Body of pancreas (tissue), 4 donors: ENCODE measurements at places on chromosomes 7 and 10.

GRCh38 chr10:5282137-5282536, 82.6 kb upstream of the UCN3 start:
- no peak for DNase-seq

DNA sequence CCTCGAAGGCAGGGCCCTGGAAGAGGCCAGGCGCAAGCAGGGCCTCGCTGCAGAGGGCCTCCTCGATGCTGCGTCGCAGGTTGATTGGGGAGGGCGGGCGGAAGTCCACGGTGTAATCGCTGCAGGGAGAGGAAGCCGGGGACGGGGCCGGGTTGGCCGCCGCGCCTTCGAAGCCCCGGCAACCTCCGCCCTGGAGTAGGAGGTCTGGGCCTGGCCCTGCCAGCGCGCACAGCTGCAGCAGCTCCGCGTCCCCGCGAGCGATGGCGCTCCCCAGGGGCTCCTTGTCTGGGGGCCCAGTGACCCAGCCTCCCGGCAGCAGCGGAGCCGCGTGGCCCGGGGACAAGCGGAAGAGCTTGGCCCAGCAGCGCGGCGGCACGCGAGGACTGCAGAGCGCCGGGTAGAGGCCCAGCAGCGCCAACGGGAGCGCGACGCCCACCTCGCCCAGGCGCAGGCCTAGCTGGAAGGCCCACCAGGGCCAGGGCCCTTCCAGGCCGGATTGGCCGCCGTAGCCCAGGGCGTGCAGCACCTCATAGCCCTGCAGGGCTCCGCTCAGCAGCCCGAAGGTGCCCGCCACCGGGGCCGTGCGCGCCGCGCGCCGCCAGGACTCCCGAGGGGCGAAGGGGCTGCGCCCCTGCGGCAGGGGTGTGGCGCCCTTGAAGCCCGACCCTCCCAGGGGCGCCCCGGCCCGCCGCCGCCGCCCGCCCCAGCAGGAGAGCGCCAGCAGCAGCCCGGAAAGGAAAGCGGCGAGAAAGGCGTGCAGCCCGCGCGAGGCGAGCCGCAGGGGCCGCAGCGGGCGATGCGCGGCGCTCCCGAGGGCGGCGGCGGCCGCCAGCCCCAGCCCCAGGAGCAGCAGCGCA, 7.8 kb upstream of the RBM28 start:
- DNase-seq, result no peak

DNA sequence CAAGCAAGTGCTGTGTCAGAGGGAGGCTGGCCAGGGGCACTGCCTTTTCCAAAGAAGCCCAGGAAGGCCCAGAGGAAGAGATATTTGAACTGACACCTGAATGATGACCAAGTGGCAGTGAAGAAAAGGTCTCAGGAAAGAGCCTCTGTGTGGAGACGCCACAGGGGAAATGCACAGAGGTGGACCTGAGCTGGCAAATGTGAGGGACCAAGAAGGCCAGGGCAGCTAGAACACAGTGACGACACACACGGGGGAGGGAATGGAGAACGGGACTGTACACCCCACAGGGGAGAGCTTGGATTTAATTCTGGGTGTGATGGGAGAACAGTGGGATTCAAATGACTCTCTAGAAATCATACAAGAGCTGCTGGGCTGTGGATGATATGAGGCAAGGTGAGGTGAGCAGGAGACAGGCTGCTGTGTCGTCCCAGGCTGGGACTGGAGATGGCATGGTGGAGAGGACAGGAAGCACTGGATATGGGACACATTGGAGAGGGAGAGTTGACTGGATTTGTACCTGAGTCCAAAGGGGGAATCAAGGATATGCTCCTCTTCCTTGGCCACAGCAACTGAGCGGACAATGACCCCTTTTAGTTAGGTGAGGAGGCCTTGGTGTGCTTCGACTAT, 84.2 kb upstream of the DDC start:
- no peak for DNase-seq

- DNase-seq, result no peak
Observed at GRCh38 chr10:130453036-130453720, 317.0 kb downstream of the GLRX3 start.

DNA sequence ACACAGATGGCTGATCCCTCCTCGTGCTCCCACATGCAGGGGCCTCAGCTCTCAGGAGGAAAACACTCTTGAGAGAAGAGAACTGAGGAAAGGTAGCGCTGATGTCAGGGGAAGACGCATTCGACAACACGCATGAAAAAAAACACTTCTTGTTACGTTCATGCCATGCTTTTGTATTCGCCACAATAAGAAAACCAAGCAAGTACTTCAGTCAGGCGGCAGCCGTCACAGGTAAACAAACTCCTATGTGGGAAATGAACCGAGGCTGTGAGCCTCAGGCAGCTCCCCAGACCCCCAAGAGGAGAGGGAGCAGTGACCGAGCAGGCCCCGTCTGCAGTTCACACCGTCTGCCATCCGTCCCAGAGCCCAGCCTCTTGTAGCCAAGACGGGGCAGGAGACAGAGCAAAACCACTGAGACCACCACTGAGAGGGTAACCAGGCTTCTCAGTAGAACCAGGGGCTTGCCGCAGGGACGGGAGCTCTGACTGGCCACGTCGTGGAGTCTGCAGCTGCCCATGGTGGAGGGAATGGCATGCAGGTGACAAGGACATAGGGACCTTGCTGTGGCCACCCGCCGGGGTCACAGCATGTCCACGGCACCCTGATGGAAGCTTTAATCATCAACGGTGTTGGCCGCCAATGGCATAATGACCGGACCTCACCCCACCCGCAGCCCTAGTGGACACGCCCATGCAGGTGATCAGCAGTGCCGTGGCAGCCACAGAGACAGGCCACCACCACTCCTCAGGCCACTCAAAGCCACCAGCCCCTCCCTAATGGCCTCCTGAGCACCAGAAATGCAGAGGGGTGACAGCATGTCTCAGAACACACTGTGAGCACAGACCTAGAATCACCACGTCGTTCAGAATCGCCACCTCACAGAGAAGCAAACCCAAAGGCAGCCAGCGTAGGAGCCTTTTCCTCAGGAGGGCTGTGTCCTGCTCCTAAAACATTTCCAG, 304.3 kb downstream of the PTPRN2 start:
- no peak for DNase-seq

- DNase-seq, result no peak
Observed at GRCh38 chr7:23014681-23015080, 751 bp upstream of the HYCC1 start.

GRCh38 chr7:67856046-67856445, 859.4 kb downstream of the TYW1 start:
- no peak for DNase-seq

DNA sequence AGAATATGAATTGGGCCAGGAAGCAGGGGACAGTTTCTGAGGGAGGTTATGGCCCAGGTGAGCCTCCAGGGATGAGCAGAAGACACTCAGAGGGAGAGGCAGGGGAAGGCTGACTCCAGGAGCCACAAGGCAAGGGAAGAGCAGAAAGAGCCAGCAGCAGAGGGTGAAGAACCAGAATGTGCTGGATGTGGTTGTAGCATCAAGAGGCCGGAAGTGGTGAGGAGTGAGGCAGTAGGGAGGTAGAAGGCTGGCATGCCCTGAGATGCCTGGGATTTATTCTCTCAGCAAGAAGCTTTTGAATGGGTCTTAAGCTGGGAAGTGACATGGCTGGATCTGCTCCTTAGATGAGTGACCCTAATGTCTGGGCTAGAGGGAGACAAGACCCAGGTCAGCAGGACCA, 311.7 kb downstream of the DOCK4 start:
- DNase-seq, result no peak

DNA sequence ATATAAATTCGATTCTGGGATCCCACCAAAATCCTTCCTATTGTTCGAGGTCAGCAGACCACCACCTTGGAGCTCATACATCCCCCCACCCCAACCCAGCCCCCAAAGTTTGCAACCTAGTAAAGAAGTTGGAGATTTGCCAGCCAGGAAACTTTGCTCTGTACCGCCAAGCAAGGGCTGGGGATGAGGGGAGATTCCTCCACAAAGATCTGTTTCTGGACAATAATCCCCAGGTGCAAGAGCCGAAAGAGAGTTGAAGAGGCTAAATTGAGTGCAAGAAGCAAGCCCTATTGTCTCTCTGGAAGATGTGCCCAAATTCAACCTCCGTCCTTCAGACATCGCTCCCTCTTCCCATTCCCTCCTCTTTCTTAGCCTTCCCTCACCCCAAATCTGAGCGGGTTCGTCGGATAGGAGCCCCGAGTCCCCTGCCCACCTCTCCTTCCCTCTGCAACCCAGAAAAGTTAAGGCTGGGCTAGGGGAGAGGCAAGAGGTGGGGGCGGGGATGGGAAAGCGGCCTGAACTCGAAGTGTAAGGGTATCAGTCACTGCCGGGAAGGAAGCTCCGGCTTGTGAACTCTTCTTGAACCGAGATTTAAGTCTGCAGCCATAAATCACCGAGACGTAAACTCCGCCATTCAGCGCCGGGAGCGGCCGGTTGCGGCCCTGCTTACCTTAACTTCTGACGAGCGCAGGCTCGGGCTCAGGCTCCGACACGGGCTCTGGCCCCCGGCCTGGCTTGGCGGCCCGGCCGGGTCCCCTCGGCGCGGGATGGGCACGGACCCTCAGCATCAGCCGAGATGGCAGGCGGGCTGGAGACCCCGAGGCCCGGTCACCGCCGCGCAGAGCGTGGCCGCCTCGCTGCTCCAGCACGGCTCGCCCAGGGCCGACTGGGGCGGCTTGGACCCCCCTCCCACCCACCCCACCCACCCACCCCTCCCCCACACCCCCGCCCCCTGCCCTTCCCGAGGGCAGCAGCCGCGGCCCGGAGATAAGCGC, 10.8 kb upstream of the HOXA2 start:
- no peak for DNase-seq
